ENCODE measurements at places on chromosomes 12 and 14.
A peak's percentile ranks its signal among the peaks of the same experiment; 100 is the strongest.

DNA sequence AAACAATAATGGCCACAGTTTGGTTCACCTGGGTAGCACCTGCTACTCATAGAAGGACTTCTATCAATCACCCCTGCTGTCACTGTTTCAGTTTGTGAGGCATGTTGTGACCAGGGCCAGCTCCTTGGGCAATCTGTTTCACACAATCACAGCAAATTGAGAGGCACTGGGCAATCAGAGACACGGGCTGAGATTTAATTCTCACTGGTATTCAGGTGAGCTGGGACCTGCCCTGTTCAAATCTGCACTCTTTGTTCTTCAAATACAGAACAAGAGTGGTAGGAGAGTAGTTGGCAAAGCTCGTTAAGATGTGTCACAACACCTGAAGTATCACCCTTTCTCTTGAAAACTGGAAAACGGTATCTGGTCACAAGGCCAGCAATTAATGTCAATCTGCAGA lies 57.8 kb upstream of the NAP1L1 start:
- DNase-seq, result no peak

DNA sequence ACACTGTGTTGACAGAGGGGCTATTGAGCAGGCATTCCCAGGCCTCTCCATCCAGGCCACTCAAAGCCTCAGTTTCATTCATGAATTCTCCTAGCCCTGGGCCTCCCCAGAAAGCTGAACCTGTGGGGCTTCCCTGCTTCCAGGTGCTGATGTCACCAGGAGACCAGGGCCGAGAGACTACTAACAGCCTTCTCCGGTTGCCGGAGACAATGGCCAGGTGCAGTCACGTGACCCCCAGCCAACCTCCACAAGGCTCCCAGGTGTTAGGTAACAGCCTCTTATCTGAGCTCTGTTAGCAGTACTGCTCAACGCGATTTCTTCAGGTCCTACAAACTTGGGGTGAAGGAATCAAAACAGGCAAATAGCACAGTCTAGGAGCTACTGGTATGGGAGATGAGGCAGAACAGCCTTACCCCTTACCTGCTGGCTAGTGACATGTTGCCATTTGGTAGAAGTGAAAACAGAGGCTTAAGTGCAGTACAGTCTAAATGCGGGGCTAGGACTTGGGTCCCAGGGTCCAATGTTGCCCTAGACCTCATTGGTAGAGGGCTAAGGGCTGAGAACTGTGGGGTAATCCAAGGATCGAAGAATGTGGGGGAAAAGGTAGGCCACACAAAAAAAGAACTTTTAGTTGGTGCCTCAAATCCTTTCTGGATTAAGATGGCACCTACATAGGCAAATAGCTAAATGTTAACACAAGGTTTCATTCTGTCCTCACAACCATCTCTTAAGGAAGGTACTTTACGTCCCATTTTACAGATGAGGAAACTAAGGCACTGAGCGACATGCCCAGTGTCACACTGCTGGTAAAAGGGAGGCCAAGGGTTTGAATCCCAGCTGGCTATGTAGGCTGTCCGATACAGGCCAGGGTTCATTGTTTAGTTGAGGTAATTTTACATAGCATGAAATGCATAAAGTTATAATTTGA lies 3.8 kb downstream of the CCDC88C start:
- no peak for DNase-seq

- DNase-seq, result no peak
Observed at GRCh38 chr12:43208627-43209026, 343.4 kb downstream of the ADAMTS20 start.

DNA sequence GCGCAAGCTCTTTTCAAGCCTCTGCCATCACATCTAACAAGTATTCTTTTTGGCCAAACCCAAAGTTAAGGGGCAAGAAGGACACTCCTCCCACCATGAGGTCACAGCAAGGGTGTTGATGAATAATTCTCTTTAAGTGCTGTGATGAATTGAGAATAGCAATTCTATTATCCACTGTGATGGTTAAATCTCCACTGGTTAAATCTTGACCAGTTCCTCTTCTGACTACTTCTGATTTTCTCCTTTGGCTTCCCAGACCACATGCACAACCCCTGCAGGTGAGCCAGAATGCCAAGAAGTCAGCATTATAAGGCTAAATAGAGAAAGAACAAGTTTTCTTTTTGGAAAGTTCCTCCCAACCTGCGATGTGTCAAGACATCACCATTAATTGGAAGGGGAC lies 90.6 kb upstream of the BCL2L14 start:
- no peak for DNase-seq

- peak; percentile 28 for DNase-seq
Observed at GRCh38 chr12:50018154-50018553, 7.1 kb downstream of the RACGAP1 start.

GRCh38 chr12:18643681-18644080 lies 94.1 kb downstream of the PLCZ1 start:
- peak; percentile 88 for DNase-seq

DNA sequence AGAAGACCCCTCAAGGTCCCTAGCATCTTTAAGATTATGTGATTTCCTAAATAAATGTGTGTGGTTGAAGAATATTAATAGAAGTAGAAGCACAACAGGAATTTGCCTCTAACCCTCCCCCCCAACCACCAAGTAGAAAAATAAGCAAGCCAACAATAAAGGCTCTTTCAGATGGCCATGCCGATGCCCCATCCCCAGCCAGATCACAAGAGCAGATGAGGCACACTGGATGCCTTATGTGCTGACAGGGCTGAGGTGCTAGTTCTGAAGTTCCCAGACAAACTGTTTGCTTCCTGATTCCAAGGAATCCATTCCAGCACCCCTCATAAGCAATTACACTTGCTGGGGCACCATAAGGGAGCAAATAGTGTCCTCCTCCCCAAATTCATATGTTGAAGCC lies 90.0 kb downstream of the SSPN start:
- no peak for DNase-seq

GRCh38 chr14:50551877-50552276 lies 8.1 kb upstream of the ATL1 start:
- DNase-seq, result no peak

- DNase-seq, result peak; percentile 63
Observed at GRCh38 chr12:31524791-31525495, 66.0 kb downstream of the DENND5B start.

DNA sequence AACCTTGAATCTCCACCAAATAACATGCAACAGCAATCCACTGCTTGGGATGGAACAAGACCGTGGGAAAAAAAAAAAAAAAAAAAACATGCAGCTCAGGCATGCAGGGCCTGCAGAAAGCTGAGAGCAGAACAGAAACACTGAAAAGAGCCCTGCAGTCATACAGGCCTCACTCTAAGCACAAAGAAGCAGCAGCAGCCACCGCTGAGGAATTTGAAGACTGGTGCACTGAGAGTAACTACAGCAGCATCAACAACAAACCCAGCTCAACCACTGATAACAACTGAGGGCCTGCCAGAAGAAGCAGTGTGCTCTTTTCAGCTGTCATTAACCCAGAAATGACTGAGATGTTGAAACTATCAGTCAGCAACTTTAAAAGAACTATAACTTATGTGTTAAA lies 354.7 kb upstream of the TMTC1 start:
- DNase-seq, result peak; percentile 6
